ENCODE measurements at places on chromosomes 4 and X.

GRCh38 chr4:120869613-120870278, 52.8 kb downstream of the PRDM5 start:
- DNase-seq = no peak

DNA sequence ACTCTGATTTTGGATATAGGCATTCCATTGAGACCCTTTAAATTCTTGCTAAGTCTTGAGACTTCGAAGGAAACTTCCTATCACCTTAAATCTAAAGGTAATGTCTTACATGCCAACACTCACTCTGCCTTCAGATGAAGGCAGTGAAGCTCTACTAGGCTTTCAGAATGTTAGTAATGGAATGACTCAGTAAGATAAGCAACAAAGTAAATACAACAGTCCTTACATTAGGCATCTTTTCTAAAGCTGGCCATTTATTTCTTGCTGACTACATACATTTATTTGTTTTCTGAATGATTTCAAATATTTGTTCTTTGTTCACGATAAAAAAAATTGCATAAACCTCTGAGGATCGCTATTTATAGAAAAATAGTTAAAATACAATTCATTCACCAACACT, 43.5 kb downstream of the ASIC5 start:
- no peak for DNase-seq

- DNase-seq = no peak
Measured at GRCh38 chrX:82528525-82528924, 979.6 kb upstream of the POU3F4 start.

DNA sequence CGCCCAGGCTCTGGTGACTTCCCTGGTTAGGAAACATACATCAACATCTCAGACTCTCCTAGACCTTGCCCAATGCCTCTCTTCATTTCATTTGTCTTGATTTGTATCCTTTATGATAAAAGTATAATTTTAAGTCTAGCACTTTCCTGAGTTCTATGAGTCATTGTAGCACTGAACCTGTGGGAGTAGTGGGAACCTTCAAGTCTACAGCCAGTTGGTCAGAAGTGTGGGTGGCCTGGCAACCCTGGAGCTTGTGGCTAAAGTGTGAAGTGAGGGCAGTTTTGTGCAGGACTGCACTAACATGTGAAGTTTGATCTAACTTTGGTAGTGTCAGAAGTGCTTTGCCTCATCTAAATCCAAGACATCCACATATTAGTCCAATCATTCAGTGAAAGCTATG, 259.3 kb upstream of the IGFBP7 start:
- no peak for DNase-seq

- DNase-seq = no peak
Measured at GRCh38 chr4:55752810-55753209, 66.8 kb upstream of the EXOC1L start.

- no peak for DNase-seq
Measured at GRCh38 chr4:95084584-95084983, 326.8 kb downstream of the BMPR1B start.

- DNase-seq = no peak
Measured at GRCh38 chr4:21888195-21888976, 60.2 kb downstream of the KCNIP4 start.

- DNase-seq = peak; percentile 91
Measured at GRCh38 chr4:24472514-24473308, 111.6 kb downstream of the DHX15 start.

- no peak for DNase-seq
Measured at GRCh38 chrX:16999275-16999674, 52.8 kb downstream of the REPS2 start.

- DNase-seq = peak; percentile 14
Measured at GRCh38 chr4:159042097-159042605, 60.7 kb upstream of the RAPGEF2 start.

GRCh38 chrX:18961686-18962085, 22.2 kb downstream of the PHKA2 start:
- DNase-seq = no peak

DNA sequence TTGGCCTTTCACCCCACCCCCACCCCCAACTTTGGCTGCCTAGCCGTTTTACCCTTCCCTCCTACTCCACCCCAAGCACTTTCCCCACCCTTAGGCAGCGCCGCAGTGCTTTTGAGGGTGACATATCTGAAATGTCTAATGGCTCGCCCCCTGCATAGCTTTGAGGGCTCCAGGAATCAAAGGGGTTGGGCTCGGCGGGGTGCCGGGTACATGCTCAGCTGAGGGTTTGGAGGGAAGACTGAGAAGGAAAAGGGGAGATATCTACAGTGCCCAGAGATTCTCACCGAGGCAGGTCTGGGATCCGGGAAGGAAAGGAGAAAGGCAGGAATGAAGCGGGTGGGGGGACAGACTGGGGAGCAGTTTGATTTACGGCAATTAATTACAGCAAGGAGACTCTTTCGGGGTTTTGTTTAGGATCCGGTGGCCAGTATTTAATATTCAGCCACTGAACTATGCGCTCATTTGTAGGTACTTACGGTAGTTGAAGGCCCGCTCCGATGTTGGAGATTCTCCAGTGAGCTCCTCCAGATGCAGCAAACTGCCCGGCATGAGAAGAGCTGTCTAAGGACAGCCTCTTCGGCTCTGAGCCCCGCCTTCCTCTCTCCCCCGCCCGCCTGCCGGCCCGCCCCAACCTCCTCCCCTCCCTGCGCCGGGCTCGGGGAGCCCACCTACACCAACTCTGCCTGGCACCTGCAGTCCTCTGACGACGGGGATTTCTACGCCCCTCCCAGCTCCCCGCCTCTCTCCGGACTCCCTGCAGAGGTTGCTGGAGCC, at the start of gene IGSF1:
TSS of gene IGSF1 (minus strand) at position 569 of the 774 bp plus-strand sequence. CDS start 2,632 bp downstream, outside the sequence.
- DNase-seq = peak; percentile 83

- DNase-seq = peak; percentile 3
Measured at GRCh38 chr4:176376032-176376614, 56.4 kb downstream of the SPCS3 start.

GRCh38 chr4:10023050-10023419, 1.7 kb upstream of the SLC2A9 start:
- no peak for DNase-seq

DNA sequence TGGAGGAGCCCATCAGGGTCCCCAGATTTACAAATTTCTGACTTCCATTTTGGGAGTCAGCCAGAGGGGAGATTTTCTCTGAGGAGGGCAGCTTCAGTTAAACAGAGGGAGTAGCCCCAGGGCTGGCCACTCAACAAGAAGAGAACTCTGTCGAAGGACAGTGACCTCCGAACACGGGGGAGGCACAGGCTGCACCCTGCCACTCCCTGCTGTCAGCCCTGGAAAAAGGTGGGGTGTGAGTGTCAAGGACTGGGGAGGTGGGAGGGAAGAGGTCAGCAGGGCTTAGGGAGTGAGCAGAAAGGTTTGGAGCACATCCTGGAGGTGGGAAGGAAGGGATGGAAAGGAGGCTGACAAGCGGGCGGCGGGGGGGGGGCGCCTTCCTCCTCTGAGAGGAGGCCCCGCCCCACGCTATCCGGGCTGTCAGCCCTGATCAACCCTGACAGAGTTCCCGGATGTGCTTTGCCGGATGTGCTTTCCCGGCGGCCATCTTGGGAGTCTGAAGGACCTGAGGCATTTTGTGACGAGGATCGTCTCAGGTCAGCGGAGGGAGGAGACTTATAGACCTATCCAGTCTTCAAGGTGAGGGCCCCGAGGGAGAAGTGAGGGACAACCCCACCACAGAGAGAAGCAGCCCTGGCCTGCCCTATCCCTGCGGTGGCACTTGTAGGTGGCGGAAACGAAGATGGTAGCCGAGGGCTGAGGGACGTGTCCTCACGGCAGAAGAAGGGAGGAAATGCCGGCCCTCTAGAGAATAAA, at the start of gene MAGEC1:
TSS of gene MAGEC1 (plus strand) at position 495 of the 756 bp plus-strand sequence. CDS start 1,179 bp downstream, outside the sequence.
- no peak for DNase-seq

DNA sequence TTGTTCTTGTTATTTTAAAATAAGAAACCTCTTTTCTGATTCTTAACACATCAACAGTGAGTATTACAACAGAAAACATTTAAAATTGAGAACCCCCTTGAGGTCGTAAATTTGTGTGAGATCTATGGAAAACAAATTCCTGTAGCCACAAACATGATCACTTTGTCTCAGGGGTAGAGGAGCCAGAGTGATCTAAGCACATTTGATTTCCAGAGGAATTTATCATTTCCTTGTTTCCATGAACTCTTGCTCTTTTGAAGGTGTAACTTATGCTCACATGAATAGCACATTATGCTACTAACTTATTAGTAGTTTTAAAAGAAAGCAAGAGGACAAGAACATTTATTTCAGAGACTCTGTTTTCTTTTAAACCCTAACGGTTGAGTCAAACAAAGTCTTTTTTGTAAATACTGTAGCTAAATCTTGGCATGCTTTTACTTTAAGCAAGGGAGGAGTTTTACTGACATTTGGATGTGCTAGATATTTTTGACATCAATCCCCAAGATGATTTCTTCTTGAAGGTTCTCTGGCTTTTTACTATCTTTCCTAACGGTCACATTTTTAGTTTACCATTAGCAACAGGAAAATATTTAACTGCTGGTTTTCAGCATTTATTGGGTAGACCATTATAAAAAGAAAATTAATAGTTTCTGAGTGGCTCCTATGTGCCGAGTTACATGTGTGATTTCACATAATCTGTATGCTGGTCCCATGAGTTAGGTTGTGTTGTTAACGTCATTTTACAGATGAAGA, 27.9 kb upstream of the ZCCHC12 start:
- no peak for DNase-seq

DNA sequence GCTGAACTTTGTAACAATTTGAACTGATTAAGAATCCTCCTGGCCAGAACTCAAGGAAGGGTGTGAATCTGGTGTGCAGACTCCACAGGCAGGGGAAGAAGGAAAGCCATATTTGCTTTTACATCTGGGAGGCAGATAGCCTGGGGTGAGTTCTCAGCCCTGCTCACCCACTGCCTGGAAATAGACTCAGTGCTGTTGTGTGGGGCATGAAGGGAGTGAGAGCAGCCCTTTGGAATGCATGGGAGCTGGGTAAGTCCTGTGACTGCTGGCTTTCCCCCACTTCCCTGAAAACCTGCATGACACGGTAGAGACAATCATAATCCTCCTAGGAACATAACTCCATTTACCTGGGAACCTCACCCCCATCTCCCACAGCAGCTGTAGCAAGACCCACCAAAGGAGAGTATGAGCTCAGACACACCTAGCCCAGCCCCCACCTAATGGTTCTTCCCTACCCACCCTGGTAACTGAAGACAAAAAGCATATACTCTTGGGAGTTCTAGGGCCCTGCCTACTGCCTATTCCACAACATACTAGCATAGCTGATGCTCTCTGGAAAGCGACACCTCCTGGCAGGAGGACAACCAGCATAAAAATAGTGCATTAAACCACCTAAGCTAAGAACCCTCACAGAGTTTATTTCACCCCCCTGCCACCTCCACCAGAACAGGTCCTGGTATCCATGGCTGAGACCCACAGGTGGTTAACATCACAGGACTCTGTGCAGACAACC, 59.3 kb upstream of the UBQLN2 start:
- no peak for DNase-seq

DNA sequence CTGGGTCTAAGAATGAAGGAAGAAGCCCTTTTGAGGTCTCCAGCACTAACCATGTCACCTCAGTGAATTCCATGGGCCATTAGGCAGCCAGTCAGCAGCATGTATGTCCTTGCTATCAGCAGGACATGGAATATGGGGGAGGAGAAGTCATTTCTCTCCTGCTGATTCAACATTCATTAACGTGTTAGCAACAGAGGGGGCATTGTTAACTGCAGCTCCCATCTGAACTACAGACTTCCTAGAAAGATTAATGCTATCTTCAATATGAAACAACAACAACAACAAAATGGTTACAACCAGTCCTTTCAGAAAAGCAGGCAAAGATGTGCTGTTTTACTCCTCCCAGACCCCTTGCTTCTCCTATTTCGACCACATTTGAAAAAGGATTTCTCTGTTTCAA, 120.4 kb upstream of the SLC34A2 start:
- DNase-seq = no peak

GRCh38 chr4:174334628-174335027, 50.9 kb downstream of the CEP44 start:
- DNase-seq = no peak

DNA sequence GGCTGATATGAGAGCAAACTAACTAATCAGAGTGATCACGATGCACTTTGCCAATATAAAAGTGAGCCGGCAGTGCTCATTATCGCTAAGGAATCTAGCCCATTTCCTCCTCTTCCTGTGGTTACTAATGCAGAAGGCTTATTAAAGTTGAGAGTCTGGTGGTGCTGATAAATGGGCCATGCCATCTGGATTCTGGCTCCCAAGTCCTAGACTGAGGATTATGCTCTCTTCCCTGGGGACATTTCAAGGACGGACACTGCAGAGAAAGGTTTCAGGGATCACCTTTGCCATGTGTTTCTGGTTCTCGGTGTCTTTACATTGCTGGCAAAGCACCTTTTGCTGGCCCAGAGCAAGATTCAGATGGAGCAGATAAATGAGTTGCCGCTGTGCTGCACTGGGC, 85.3 kb downstream of the RTL5 start:
- DNase-seq = peak; percentile 96

DNA sequence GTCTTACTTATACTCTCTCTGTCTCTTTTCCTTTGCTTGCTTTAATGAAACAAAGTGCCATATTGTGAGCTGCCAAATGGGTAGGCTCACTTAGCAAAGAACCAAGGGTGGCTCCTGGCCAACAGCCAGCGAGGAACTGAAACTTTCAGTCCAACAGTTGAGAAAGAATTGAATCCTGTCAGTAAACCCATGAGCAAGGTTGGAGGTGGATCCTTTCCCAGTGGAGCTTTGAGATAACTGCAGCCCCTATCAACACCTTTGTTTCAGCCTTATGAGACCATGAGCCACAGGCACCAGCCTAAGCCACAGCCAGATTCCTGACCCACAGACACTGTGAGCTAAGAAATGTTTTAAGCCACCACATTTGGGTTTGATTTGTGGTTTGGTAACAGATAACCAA, 362.2 kb downstream of the PDGFC start:
- DNase-seq = no peak

DNA sequence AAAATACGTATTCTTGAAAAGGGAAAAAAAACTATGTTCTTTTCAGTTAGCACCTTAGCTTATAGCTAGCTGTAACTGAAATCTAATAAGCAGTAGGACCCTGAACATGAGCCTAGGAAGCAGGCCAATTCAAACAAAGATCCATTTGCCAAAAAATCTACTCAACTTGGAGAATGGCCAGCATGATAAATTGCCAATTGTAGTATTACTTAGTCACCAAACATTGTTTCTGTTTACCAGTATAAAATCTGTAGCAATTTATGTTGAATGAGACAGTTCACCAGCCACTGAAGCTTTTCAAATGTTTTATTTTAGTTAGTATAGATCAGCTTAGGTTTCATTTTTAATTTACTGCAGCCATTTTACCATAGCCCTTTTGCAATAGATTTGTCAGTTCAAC, 323.6 kb upstream of the DIPK2B start:
- DNase-seq = no peak

DNA sequence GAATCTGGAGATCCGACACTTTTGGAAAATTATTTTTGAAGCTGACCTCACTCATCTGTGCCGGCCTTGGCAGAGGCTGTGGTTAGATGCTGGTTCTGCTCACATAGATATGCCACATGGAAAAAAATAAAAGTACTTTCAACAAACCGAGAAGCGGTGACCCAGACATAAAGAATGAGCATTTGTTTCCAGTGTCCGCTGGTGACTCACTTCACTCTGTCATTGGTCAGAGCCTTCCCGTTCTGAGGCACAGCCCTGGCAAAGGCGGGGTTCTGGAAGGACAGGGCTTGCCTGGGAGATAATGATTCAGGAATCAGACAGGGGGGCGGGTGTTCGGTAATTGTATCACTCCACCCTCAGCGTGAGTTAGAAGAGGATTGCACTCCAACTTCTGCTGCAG, 172.4 kb upstream of the MXRA5 start:
- DNase-seq = no peak

GRCh38 chr4:169948271-169948670, 77.9 kb downstream of the MFAP3L start:
- no peak for DNase-seq

- DNase-seq = no peak
Measured at GRCh38 chr4:138492176-138492575, 250.0 kb upstream of the SLC7A11 start.

All from NCI-H524 (cell line).